ENCODE measurements at places on chromosomes 3 and 15.

- no peak for DNase-seq
Observed at GRCh38 chr3:51282931-51283330, 102.2 kb upstream of the MANF start.

- DNase-seq, result no peak
Observed at GRCh38 chr15:75666823-75667501, 19.2 kb downstream of the SNX33 start.

DNA sequence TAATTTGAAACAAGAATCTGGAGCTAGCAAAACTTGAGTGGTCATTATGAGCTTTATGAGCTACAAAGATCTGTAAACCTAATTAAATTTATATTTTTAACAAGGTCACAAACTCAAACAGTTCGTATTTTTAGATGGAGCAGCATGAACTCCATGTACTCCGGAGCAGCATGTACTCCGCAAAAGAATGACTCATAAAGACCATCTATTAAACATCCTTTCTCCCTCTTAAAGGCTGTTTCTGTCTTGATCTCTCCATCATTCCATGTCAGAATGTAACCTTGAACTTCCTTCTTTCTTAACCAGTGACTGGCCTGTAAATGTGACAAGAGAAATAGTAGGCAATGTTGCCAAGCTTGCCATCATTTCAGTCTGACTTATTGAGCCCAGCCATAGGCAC, 696.9 kb downstream of the ZNF385D start:
- no peak for DNase-seq

GRCh38 chr3:183317886-183318865, 65.1 kb downstream of the B3GNT5 start:
- DNase-seq, result no peak

GRCh38 chr15:70615435-70616310, 147.7 kb downstream of the UACA start:
- DNase-seq, result no peak

- no peak for DNase-seq
Observed at GRCh38 chr3:158312560-158313141, 202.8 kb downstream of the RSRC1 start.

GRCh38 chr3:135887220-135887619, 78.3 kb upstream of the PPP2R3A start:
- DNase-seq, result no peak

DNA sequence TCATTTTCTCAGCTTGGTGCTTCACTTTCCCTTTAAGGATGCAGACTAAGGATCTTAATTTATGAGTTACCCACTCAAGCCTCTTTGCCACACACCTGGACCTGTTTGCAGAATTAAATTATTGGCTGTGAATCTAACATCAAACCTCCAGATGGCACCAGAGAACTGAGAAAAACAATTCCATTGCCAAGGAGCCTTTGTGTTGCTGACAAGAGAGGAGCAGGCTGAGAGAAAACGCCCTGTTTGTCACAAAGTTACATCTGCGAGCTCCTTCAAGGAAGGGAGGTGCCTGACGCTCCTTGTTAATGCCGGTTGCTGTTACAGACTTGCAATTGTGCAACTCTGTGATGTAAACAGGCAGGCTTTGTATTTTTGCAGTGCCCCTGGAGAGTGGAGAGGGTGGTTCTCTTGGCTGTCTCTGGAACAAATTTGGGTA, 36.3 kb upstream of the TMC3 start:
- no peak for DNase-seq

DNA sequence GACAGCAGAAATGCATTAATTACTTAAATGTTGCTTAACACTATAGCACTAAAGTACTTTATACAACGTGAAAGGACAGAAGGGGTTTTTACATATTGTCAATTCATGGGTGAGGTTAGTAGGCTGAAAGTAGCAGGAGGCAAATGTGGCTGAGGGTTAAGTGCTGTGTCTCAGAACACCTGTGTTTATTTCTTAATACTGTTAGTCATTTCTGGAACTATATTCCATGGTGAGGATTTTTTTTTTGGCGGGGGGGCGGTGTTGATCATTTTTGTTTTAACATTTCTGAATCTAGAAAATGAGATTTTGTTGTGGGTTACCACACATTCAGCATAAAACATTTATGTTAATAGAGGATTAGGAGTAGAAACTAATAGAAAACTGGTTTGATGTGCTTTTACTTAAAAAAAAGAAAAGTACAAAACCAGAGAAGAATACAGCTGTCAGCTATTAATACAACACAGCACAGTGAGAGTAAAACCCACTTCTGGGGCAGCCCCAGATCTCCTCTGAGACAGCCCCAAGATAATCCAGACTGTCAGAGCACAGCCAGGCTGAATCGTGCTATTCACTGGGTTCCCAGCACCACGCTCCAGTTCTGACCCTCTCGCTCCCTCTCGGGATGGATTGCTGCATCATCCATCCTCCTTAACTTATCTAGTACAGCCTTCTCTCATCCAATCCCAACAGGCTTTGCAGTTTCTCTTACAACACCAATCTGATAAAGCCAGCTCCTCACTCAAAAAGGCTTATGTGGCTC, 307.7 kb downstream of the TUSC7 start:
- no peak for DNase-seq

DNA sequence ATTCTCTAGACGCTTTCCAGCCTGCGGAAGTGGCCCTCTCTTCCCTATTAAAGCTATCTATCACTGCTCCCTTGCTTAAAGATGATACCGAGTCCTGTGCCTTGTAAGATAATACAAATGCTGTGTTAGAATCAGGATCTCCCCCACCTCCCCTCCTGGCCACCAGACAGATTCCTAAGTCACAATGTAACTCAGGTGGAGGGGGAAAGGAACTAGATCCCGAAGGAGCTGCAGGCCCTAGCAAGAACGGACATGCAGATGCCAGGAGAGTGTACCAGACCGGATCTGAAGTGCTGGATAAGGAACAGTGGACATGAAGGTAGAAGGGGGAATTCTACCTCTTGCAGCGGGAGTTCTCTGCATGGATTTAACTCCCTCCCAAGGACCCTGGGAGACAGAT, 230.7 kb upstream of the LYSMD4 start:
- no peak for DNase-seq

DNA sequence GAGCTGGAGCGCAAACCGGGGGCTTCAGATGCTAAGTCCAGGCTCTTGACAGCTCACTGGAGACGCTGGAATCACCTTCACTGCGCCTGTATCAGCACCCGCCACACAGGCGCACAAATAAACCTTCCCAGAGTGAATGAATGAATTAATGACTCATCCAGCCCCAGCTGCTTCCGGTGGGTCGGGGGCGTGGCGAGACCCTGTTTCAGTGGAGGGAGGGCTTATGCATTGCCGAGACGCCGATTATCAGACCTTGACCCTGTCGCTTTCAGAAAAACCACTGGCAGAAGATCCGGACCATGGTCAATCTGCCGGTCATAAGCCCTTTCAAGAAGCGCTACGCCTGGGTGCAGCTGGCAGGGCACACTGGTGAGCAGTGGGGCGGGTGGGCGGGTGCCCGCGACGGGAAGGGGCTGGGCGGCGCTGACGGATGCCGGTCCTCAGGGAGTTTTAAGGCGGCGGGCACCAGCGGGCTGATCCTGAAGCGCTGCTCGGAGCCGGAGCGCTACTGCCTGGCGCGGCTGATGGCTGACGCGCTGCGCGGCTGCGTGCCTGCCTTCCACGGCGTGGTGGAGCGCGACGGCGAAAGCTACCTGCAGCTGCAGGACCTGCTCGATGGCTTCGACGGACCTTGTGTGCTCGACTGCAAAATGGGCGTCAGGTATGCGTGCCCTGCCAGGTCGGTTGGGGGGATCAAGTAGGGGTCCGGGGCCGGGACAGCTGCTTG, 7.7 kb downstream of the ITPKA start:
- no peak for DNase-seq

GRCh38 chr3:13194285-13195209, 121.3 kb upstream of the IQSEC1 start:
- no peak for DNase-seq

- no peak for DNase-seq
Observed at GRCh38 chr15:85614059-85614458, 180.7 kb downstream of the KLHL25 start.

DNA sequence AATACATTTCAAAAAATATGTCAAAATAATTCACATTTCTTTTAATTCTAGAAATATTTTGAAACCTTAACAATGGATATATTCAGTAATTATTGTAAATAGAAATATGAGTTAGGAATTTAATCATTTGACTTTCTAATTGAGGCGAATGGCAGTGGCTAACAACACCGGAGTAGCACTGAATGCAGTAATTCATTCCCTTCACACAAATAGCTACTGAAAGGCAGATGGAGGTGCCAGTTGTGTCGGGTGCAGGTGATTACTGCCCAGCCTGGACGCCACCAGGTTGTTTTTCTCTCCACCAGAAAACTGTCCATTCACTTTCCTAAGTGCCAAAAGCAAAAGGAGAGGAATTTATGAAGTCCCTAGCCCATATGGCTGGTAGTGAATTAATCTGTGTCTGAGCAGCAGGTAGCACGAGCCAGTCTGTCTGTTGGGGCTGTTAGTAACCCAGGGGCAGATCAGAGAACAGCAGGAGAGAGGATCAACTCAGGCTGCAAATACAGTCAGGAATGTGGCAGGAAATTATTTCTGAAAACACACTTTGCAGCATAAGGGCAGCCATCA, 79.3 kb upstream of the GMNC start:
- no peak for DNase-seq

GRCh38 chr15:90101969-90102890, at the start of gene IDH2:
Gene IDH2 (minus strand): TSS chr15:90102468. CDS start chr15:90102390, 78 bp downstream.
- DNase-seq, result peak; percentile 70

GRCh38 chr3:48370333-48370713, 1.7 kb upstream of the FBXW12 start:
- DNase-seq, result no peak

DNA sequence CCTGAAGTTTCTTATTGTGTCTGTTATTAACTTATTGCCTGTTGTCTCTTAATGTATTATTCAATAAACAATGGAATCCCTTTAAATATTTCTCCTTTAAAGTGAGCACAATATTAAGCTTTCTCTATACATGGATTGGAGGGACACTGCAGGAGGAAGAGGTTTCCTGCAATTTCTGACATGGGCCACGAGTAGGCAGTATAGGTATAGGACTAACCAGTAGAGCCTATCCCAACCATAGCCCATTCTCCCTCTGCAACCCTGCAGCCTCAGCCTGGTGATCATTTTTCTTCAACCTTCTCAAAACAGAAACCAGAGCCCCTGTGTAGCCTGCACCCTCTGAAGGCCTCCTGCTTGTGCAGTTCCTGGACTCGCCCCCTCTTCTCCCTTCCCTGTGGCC, 124.8 kb downstream of the NEK10 start:
- no peak for DNase-seq

DNA sequence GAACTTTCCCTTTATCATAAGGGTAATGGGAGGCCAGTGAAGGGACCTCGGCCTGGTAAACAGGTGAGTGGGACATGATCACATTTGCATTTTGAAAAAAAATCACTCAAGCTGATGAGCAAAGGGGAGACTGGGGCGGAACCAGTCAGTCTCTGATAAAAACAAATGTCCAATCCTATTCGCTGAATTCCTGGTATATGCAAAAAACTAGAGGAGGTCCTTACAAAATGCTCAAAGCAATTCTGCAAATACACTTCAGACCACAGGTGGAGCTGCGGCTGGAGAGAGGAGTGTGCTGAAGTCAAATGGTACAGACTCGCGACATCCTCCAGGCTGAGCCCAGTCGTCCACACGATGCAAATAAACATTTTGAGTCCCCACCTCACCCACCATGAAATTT, 166.7 kb downstream of the FOXP1 start:
- DNase-seq, result no peak

DNA sequence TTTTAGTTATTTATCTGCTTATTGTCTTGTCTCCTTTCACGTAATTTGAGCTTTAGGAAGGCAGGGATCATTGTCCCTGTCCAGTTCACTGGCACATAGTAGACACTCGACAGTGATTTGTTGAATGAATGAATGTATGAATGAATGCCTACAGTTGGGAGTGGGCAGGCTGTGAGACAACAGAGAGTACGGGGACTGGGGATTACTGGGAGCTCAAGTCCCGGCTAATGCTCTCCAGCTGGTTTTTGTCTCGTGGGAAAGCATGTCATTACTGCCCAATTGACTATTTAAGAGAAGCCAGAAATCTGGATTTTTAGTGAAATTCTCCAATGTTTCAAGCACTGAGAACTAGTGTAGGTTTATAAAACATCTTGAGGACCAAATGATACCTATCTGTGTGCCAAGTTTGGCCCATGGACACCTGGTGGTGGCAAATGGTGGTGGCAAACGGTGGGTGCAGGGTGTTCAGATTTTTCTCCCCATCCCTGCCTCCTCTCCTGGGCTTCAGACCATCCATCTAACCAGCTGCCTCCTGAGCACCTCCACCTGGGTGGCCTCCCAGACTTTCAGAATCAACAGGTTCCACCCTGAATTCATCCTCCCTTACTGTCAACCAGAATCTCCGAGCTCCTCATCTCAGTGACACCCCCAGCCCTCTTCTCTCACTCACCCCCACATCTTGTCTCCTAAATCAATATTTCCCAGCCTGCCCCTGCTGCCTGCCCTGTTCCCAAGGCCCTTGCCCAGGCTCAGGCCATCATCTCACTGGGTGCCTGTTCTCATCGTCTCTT, 36.2 kb upstream of the TRH start:
- no peak for DNase-seq

GRCh38 chr15:79283252-79284048, 928 bp downstream of the ANKRD34C start:
- DNase-seq, result peak; percentile 22

- DNase-seq, result no peak
Observed at GRCh38 chr3:195911041-195911945, 2.9 kb upstream of the TNK2 start.

GRCh38 chr15:80861731-80862170, 82.6 kb downstream of the CEMIP start:
- DNase-seq, result no peak

GRCh38 chr15:39591141-39591895, 10.4 kb downstream of the THBS1 start:
- DNase-seq, result no peak

DNA sequence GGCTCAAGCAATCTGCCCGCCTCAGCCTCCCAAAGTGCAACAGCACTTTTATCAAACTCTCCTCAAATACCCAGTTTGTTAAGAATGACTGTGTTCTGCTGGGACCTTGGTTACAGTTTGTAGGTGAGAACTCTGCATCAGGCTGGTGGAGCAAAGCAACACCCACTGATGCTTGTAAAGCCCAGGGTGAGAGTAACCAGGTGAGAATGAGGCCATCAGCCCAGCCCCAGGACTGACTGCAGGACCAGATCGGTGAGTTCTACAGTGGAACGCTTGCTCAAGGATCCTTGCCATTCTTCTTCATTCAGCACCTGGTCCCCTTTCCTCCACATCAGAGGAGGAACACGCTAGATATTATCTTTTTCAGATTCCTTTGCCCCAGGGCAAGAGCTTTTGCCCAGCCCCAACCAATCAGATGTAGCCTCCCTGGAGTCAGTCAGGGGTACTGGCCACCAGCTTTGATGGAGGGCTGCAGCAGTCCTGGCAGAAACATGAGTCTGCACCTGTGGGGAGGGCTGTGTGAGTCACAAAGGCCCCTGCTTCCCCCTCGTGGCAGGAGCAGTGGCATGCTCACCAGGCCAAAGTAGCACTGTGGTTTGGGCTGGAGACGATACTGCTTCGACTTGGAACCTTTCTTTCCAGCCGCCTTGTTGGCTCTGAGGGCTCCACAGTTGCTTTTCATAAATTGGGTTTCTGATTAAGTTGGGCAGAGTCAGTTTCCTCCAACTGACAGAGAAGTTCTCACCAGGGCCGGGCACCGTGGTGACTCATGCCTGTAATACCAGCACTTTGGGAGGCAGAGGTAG, 3.5 kb upstream of the SHISA5 start:
- DNase-seq, result peak; percentile 83

- peak; percentile 65 for DNase-seq
Observed at GRCh38 chr15:40506964-40507571, 36.3 kb downstream of the CHST14 start.

GRCh38 chr15:66901336-66902100, 163.9 kb upstream of the SMAD3 start:
- DNase-seq, result no peak

GRCh38 chr3:12303534-12303933, 14.7 kb downstream of the PPARG start:
- DNase-seq, result no peak

All from CD8-positive, alpha-beta T cell (primary cell).